NAMALWA (cell line): ENCODE measurements at places on chromosomes 11 and 22.

DNA sequence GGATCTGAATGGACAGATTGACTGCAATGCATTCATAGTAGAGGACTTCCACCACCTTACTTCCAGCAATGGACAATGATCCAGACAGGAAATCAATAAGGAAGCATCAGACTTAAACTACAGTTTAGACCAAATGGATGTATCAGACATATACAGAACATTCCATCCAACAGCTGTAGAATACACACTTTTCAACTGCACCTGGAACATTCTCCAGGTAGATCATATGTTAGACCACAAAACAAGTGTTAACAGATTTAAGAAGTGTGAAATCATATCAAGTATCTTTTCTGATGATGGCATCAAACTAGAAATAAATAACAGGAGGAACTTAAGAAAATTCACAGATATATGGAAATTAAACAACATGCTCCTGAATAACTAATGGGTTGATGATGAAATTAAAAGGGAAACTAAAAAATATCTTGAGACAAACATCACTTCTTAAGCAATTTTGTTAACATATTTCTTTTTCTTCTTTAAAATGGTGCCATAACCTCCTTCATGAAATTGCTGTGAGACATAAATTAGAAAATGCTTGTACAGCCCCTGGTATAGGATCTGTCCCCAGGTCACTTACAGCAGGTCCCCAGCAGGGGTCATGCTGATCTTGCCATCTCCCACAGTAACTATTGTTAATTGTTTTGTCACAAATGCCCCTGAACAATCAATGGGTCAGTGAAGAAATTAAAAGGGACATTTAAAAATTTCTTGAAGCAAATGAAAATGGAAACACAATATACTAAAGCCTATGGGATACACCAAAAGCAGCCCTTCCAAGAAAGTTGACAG lies 100.0 kb upstream of the OR4B1 start:
- peak; percentile 52 for DNase-seq

GRCh38 chr11:115778928-115779650 lies 274.9 kb upstream of the CADM1 start:
- no peak for DNase-seq

DNA sequence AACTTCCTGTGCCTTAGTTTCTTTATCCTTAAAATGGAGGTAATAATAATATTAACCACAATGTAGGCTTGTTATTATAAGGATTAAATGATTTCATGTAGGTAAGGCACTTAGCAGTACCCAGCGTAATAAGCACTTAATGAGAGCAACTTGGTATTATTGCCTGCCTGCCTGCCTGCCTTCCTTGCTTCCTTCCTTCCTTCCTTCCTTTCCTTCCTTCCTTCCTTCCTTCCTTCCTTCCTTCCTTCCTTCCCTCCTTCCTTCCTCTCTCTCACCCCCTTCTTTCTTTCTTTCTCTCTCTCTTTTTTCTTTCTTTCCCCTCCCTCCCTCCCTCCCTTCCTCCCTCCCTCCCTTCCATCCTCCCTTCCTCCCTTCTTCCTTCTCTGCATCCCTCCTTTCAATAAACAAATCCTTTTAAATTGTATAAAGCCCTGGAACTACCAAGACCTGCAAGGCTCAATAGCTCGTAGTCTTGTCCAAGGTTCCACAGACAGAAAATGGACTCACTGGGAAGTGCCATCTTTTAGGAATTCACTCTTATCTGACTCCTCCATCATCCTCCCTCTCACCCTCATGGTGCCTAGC lies 20.7 kb upstream of the TIMP3 start:
- DNase-seq: no peak

GRCh38 chr11:126310992-126311310 lies 7.1 kb downstream of the DCPS start:
- no peak for DNase-seq

DNA sequence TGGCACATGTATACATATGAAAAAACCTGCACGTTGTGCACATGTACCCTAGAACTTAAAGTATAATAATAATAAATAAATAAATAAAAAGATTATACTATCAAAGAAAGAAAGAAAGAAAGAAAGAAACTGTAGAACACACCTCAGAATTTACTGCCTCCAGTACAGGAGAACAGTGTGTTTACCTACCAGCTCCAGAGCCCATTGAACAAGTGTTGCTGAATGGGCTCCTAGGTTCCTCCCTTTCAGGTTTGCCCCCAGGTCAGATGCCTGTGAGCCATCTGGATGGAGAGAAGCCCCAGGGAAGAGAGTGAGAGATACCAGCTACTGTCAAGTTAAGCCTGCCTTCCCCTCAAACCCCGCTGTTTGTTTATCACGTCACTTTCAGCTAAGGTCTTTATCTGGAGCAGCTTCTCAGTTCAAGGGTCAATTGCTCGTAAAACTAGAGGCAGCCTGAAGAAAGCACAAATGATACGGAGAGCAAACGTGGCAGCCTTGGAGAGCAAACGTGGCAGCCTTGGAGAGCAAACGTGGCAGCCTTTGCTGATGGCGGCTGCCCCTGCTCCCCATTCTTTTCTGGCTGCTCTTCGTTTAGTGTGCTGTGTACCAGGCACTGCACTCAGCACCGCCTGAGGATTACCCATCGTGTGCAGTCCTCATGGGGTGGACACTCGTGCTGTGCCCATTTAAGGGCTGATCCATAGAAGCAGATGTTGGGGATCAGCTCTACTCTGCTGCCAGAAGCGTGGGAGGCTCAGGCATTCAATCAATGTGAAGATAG lies 111.7 kb downstream of the ADAMTS15 start:
- no peak for DNase-seq
